ENCODE measurements at places on chromosomes 2 and 18. TPM values are rescaled to one million over a fixed set of nuclear protein-coding genes. Genes with fewer than 3 reads are reported as not detected.

The MAPK4 gene
- polyA plus RNA-seq = 28.3 TPM

The ABCA12 gene
- polyA plus RNA-seq = not detected

DNA sequence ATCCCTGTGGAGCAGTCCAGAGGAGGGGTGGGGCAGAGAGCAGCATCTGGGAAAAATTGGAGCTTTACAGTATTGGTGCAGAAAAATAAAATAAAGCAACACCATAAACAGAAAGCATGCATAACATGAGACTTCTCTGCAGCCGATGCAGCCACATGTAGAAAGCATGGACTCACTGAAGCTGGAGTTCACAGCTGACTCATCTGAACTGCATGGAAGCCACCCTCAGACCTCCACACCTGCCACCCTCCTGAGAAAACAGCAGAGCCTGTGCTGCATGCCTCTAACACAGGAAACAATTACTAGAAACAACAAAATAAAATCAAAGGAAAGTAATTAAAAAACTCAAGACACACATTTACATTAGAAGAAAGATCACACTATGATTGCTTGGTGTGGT is 169.4 kb upstream of the ALKAL2 start:
- DNase-seq = no peak

GRCh38 chr2:165120740-165121467 is 82.9 kb downstream of the SCN3A start:
- DNase-seq = no peak

- peak; percentile 71 for DNase-seq
These were observed 45.6 kb downstream of the ZNF519 start for GRCh38 chr18:14086458-14087231.

DNA sequence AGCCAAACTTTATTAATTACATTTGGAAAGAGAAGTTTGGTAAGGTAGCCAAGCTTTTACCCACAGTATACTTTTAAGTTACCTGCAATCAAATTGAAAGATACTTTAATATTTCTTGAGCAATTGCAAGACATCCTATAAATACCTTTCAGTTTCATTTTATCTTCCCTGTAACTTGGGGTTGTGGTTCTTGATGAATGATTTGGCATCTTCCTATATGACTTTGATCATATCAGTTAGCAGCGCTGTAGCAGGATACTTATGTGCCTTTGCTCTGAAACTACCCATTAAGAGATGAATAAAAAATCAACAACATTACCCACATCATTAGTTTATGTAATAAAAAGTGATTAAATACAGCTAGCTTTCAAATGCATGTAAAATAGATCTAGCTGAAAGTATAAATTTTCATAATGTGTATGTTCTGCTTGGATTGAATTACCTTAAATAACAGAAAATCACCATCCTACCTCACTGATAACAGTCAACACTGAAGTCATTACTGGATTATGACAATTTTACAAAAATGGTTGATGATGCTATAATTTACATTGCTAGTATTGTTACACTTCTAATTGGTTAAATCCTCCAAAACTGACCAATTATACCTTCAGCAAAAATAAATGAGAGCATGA is 50.4 kb downstream of the MMADHC start:
- DNase-seq = no peak

DNA sequence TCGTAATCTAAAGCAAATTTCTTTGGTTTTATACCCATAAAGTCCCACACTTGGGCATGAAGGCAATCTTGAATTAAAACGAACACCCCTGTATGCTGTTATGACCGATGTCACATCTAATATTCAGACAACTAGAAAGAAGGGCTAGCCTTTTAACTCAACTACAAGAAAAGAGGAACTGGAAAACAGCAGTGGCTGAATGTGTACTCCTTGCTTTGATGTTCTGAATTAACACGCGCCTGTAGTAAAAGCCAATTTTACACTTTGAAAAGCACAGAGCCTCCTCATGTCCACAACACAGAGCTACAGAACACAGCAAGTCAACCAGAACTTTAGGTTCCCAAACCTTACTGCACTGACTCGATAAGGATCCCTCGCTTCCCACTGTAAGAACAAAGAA is 147.6 kb downstream of the HDAC4 start:
- DNase-seq = no peak

DNA sequence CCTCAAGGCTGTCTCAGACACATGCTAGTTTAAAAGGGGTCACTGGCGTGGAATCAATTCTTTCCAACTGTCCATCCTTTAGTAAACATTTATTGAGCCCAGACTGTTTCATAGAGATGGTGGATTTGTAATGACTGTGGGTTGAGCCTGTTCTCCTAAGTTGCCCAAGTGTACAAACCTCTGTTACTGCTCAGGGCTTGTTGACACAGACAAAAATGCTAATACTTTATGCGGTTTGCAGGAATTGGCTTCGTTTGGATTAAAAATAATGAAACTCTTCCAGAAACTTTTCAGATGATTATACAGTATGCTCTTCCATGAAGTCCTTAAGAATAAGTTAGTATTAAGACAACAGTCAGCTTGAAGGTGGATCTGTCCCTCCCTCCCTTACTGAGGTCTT is 83.6 kb upstream of the MGAT5 start:
- DNase-seq = no peak

DNA sequence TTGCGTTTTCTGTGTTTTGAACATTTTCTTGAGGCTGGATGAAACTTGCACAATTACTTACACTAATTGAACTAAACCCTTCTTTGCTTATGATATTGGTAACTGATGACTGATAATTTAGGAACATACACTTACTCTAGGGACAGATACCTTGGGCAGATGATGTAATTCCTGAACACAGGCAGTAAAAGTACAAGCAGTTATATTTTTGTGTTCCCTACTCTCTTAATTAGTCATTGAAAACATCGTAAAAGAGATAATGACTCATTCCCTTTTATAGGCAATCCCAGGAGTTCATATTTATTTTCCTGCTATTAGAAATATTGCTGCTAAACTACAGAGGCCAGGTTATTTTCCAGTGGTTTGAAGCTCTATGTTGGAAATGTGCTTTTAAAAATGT is 46.4 kb downstream of the CCDC85A start:
- DNase-seq = no peak

- no peak for DNase-seq
These were observed 75.6 kb downstream of the ATL2 start for GRCh38 chr2:38301340-38301968.

- DNase-seq = no peak
These were observed 118.6 kb upstream of the SERPINE2 start for GRCh38 chr2:224157655-224158054.
